ENCODE measurements at places on chromosomes 16 and 17.

GRCh38 chr17:70072546-70073309 lies 2.3 kb upstream of the KCNJ16 start:
- H3K27me3 ChIP-seq: peaks cover 11% of the 10 kb centered on the region
- H3K36me3 ChIP-seq: no peaks in the 10 kb centered on the region
- DNase-seq: no peak
- H3K4me1 ChIP-seq: no peaks in the 10 kb centered on the region

- peaks cover 9% of the 10 kb centered on the region for H3K36me3 ChIP-seq
- no peak overlapping the region for H3K27ac ChIP-seq
- H3K4me1 ChIP-seq: peaks cover 10% of the 10 kb centered on the region
- H3K4me3 ChIP-seq: no peak overlapping the region
Observed at GRCh38 chr17:68127914-68128313, 92.4 kb downstream of the KPNA2 start.

- no peak overlapping the region for H3K27ac ChIP-seq
- peaks cover 2% of the 10 kb centered on the region for H3K27me3 ChIP-seq
- H3K4me3 ChIP-seq: no peak overlapping the region
- no peak for DNase-seq
- no peaks in the 10 kb centered on the region for H3K4me1 ChIP-seq
- no peaks in the 10 kb centered on the region for H3K36me3 ChIP-seq
Observed at GRCh38 chr16:58853854-58854791, 120.0 kb upstream of the GOT2 start.

GRCh38 chr17:48544349-48545021 lies 424 bp downstream of the HOXB2 start:
- peaks cover 10% of the 10 kb centered on the region for H3K36me3 ChIP-seq
- peak; percentile 56 for DNase-seq
- peaks cover 60% of the 10 kb centered on the region for H3K4me1 ChIP-seq

GRCh38 chr16:53822936-53823529 lies 119.1 kb downstream of the FTO start:
- H3K27ac ChIP-seq: no peak overlapping the region
- H3K4me3 ChIP-seq: no peak overlapping the region
- peak; percentile 12 for DNase-seq
- H3K36me3 ChIP-seq: no peaks in the 10 kb centered on the region

DNA sequence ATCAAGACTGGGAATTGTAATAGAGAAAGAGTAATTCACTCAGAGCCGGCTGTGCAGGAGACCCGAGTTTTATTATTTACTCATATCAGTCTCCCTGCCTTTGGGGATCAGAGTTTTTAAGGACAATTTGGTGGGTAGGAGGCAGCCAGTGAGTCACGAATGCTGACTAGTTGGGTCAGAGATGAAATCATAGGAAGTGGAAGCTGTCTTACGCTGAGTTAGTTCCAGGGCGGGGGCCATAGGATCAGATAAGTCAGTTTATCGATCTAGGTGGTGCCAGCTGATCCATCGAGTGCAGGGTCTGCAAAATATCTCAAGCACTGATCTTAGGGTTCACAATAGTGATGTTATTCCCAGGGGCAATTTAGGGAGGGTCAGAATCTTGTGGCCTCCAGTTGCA lies 20.2 kb upstream of the GUCY2D start:
- no peak overlapping the region for H3K4me3 ChIP-seq
- no peaks in the 10 kb centered on the region for H3K36me3 ChIP-seq
- peaks cover 6% of the 10 kb centered on the region for H3K27me3 ChIP-seq
- peaks cover 4% of the 10 kb centered on the region for H3K4me1 ChIP-seq
- no peak for DNase-seq
- H3K27ac ChIP-seq: no peak overlapping the region

DNA sequence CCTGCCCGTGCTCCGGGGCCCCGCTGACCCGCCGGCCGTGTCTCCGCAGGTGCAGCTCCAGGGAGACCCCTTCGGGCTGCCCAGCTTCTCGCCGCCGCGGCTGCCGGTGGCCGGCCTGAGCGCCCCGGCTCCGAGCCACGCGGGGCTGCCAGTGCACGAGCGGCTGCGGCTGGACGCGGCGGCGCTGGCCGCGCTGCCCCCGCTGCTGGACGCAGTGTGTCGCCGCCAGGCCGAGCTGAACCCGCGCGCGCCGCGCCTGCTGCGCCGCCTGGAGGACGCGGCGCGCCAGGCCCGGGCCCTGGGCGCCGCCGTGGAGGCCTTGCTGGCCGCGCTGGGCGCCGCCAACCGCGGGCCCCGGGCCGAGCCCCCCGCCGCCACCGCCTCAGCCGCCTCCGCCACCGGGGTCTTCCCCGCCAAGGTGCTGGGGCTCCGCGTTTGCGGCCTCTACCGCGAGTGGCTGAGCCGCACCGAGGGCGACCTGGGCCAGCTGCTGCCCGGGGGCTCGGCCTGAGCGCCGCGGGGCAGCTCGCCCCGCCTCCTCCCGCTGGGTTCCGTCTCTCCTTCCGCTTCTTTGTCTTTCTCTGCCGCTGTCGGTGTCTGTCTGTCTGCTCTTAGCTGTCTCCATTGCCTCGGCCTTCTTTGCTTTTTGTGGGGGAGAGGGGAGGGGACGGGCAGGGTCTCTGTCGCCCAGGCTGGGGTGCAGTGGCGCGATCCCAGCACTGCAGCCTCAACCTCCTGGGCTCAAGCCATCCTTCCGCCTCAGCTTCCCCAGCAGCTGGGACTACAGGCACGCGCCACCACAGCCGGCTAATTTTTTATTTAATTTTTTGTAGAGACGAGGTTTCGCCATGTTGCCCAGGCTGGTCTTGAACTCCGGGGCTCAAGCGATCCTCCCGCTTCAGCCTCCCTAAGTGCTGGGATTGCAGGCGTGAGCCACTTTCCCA lies 5.9 kb downstream of the CTF1 start:
- peak overlapping the region; percentile 88 for H3K27ac ChIP-seq
- peaks cover 40% of the 10 kb centered on the region for H3K4me1 ChIP-seq
- peaks cover 3% of the 10 kb centered on the region for H3K36me3 ChIP-seq
- DNase-seq: peak; percentile 82
- H3K4me3 ChIP-seq: peak overlapping the region; percentile 94
- no peaks in the 10 kb centered on the region for H3K27me3 ChIP-seq

DNA sequence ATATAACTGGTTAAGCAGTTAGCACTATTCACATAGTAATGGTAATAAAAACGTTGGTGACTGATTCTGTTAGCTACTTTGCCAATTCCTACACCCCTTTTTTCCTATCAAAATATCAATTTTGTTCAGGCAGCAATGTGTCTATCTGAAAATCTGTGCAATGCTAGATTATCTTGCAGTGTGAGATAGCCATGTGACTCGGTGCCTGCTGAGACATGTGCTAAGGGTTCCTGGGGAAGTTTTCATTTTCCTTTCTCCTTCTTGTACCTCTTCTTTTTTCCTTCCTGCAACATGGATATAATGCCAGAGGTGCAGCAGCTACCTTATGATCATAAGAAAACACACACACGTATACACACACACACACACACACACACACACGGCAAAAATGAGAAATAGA lies 100.5 kb upstream of the SHISA6 start:
- no peaks in the 10 kb centered on the region for H3K36me3 ChIP-seq
- H3K4me1 ChIP-seq: no peaks in the 10 kb centered on the region
- no peak for DNase-seq
- no peak overlapping the region for H3K27ac ChIP-seq

DNA sequence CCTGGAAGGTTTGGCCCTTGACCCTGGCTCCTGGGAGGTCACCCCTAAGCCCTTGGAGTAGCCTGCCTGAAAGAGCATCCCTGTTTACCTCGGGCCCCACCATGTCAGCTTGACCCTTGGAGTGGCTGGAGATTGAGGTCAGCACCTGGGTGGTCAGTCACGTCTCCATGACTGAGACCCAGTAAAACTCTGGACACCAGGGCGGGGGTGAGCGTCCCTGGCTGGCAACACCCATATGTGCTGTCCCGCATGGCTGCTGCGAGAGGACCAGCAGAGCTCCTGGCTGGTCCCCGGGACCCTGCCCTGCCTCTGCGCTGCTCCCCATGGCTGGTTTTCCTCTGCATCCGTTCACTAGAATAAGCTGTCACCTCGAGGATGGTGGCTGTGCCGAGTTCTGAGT lies 91.2 kb downstream of the RBFOX3 start:
- H3K4me1 ChIP-seq: no peaks in the 10 kb centered on the region
- no peak overlapping the region for H3K4me3 ChIP-seq
- no peaks in the 10 kb centered on the region for H3K36me3 ChIP-seq
- H3K27me3 ChIP-seq: peaks cover 21% of the 10 kb centered on the region

GRCh38 chr17:75531721-75532072 lies 6.2 kb downstream of the LLGL2 start:
- H3K36me3 ChIP-seq: no peaks in the 10 kb centered on the region
- H3K27me3 ChIP-seq: no peaks in the 10 kb centered on the region
- DNase-seq: no peak
- H3K27ac ChIP-seq: no peak overlapping the region
- peaks cover 25% of the 10 kb centered on the region for H3K4me1 ChIP-seq

- DNase-seq: peak; percentile 73
- H3K27me3 ChIP-seq: no peaks in the 10 kb centered on the region
- H3K4me3 ChIP-seq: peak overlapping the region; percentile 84
- peaks cover 3% of the 10 kb centered on the region for H3K36me3 ChIP-seq
- H3K27ac ChIP-seq: peak overlapping the region; percentile 96
Observed at GRCh38 chr17:64130559-64131001, 636 bp upstream of the ERN1 start.

GRCh38 chr16:89602273-89602951 lies 11.0 kb upstream of the DPEP1 start:
- no peaks in the 10 kb centered on the region for H3K27me3 ChIP-seq
- H3K36me3 ChIP-seq: no peaks in the 10 kb centered on the region
- H3K27ac ChIP-seq: no peak overlapping the region
- peak; percentile 74 for DNase-seq
- H3K4me3 ChIP-seq: peak overlapping the region; percentile 67
- H3K4me1 ChIP-seq: peaks cover 12% of the 10 kb centered on the region
